Activated CD4-positive, alpha-beta T cell treated with anti-CD3 and anti-CD28 coated beads, Interleukin-2, Interleukin-4, amounts not matched to agents 100 ng/mL and 50 ng/mL, durations not matched to agents 16 hours and 8 hours (primary cell): ENCODE measurements at places on chromosomes 5 and 9.
A peak's percentile ranks its signal among the peaks of the same experiment; 100 is the strongest.

- DNase-seq: no peak
Observed at GRCh38 chr9:35962126-35962906, 4.4 kb upstream of the OR2S2 start.

DNA sequence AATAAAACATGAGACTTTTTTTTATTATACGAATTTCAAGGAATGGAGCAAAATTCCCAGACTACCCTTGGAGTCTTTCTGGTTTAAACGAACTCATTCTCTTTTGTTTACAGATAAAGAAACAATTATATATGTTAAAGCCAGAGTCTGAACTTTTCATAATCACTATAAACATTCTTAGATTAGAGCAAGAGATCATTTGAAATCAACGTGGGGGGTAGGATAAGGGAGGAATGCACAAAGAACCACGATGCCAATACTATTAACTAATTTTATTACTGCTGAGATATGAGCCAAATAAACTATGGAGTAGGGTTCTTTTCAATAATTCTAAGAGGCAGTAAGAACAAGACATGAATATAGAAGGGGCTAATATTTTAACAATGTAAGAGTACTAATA is 148.0 kb upstream of the FREM1 start:
- DNase-seq: no peak

DNA sequence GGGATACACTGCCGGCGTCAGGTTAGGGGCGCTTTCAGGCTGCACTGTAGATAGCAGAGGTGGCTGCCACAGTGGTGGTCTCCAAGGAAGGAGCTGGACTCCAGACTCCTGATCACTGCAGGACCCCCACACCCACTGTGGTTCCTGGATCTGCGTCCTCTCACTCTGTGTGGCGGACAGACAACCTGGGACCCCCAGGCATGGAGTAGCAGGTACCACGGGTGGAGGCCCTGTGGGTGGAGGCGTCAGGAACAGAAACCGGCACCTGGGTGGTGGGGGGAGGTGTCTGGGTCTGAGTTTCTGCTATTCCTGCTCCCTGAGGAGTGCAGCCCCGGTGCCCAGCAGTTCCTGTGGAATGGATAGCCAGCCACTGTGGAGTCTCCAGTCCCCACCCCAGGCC is 75.1 kb upstream of the PCAT7 start:
- no peak for DNase-seq

GRCh38 chr5:131394128-131394527 is 130.3 kb downstream of the CDC42SE2 start:
- peak; percentile 83 for DNase-seq

DNA sequence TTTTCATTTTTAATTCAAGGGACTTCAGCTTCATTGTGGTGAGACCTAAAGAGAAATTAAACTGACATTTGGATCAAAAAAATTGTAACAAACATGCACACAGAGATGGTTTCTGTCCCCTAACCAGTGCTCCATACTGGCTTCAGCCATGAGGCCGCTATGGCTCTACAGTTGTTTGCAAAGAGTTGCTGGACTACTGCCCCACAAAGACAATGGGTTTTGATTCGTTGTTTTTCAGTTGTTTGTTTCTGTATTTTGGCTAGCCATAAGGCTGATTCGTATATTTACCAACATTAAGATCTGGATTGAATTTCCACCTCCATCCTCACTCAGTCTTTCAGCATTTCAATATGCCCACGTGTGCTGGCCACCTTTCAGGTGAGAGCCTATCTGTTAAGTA is 163.7 kb upstream of the KIF2A start:
- DNase-seq: no peak

- DNase-seq: no peak
Observed at GRCh38 chr5:159052401-159053011, 47.2 kb downstream of the EBF1 start.

DNA sequence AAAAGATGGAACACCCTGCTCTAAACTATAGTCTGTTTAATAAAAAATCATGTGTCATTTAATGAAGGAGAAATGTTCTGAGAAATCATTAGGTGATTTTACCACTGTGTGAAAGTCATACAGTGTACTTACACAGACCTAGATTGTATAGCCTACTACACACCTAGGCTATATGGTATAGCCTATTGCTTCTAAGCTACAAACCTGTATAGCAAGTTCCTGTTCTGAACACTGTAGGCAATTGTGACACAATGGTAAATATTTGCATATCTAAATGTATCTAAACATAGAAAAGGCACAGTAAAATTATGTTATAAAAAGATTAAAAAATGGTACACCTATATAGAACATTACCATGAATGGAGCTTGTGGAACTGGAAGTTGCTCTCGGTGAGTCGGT is 40.6 kb downstream of the EFNA5 start:
- DNase-seq: no peak

GRCh38 chr9:125966959-125967711 is 220.0 kb downstream of the PBX3 start:
- peak; percentile 28 for DNase-seq

DNA sequence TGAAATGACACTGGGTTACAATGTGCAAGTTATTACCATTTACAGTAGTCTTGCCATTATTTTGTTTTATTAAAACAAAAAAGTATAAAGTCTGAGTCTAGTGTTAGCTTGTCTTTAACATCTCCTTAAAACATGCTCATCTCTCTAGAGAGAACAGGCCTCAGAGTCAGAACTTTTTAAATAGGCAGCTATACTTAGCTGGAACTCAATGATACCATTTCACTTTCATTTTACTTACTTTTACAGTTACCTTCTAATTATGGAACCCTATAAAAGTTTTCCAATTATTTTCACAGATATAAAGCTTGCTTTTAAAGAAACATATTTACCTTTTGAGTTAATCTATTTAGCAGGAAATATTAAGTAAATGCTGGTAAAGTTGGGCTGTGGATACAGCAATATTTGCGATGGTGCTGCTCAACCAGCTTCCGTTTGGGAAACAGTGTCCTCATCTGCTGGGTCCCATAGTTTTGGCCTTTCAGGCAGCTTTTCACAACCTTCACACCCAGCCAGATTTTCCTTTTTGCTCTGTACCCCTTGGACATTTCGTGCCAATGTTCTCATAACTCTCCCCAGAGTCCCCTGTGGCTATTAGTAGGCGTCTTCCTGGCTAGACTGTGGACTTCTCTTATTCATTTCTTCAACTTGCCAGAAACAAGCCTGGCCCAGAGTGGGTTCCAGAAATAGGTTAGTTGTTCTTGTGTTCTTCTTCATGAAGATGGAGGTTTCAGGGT is 36.3 kb upstream of the UBTD2 start:
- DNase-seq: no peak

GRCh38 chr5:179792612-179793467 is 946 bp upstream of the LTC4S start:
- DNase-seq: no peak

GRCh38 chr9:21402386-21403251 is 6.3 kb upstream of the IFNA8 start:
- no peak for DNase-seq

GRCh38 chr9:113461285-113461684 is 2.2 kb upstream of the RGS3 start:
- DNase-seq: no peak

GRCh38 chr9:20649381-20649780 is 27.1 kb upstream of the MLLT3 start:
- DNase-seq: no peak

- no peak for DNase-seq
Observed at GRCh38 chr9:79224672-79225433, 346.9 kb upstream of the TLE4 start.

DNA sequence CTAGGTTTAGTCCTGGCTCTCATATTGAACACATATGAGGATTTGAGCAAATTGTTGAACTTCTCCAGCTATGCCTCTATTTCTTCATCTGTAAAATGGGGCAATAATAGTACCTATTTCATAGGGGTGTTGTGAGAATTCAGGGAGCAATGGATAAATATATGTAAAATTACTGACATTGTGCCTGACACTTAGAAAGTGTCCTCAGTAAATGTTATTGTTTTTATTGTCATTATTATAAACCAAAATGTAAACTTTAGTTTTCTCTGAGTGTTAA is 101.7 kb downstream of the ANGPTL2 start:
- no peak for DNase-seq

DNA sequence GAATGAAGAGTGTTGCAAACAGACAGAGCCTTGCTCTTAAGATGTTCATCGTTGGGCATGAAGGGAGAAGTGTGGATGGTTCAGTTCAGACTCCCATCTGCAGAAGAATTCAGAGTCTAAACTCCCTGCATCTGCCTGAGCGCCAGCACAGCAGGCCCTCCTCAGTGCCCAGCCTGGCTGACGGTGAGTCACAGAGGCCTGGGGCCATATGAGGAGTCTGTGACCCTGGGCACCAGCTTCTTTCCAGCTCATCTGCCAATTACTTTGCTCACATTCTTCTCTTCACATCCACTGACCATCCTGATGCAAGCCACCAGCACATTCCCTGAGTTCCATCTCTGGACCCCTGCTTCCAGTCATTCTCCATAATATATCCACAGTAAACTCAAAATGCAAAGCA is 401.1 kb upstream of the TRPC7 start:
- no peak for DNase-seq

GRCh38 chr9:137761793-137762192 is 115.8 kb upstream of the CACNA1B start:
- DNase-seq: no peak

DNA sequence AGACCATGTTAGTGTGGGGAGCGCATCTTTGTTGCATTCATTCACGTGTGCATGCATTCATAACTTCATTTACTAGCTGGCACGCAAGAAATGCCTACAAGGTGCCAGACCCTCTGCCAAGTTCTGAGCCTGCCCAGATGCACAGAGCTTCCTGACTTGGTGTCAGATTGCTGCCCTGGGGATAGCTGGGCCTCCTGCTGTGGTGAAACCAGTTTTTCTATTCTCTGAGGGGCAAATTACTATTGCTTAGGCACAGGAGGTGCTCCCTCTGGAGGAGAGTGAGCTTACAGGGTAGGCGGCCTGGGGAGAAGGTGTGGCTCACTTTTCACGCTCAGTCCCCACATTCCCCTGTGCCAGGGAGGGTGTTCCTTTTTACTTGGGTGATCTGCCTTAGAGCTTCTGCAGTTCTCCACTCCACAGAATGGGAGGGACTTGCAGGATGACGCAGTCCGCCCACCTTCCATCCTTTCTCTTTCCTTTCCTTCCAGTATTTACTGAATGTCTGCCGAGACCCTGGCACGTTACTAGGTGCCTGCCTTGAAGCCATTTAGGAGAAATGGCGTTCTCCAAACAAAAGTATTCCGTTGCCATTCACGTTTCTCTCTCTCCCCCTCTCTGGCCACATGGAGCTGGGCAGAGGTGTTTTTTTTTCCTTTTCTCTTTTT is 27.9 kb upstream of the CTNNA1 start:
- no peak for DNase-seq

DNA sequence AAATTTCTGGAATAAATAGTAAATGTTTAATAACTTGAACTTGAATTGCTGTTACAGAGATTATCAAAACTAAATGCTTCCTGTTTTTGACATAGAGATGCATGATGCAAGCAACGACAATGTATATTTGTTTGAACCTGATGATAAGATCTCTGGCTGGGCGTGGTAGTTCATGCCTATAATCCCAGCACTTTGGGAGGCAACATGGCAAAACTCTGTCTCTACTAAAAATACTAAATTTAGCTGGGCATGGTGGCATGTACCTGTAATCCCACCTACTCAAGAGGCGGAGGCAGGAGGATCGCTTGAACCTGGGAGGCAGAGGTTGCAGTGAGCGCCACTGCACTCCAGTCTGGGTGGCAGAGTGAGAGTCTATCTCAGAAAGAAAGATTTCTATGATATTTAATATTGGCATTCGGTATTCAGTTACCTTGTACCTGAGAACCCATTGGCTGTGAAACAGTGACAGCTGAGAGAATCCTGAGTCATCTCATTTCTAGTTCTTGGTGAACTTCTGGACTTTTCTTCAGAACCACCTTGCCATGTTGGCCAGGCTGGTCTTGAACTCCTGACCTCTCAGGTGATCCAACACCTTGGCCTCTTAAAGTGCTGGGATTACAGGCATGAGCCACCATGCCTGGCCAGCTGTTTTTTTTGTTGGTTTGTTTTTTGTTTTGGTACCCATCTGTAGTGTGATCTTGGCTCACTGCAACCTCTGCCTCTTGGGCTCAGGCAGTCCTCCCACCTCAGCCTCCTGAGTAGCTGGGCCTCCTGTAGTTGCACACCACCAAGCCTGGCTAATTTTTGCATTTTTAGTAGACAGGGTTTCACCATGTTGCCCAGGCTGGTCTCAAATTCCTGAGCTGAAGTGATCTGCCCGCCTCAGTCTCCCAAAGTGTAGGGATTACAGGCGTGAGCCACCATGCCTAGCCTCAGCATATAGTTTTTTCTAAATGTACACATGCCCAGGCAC is 10.0 kb upstream of the FGF18 start:
- DNase-seq: no peak

- DNase-seq: no peak
Observed at GRCh38 chr5:127011961-127012644, 18.3 kb downstream of the MARCHF3 start.

DNA sequence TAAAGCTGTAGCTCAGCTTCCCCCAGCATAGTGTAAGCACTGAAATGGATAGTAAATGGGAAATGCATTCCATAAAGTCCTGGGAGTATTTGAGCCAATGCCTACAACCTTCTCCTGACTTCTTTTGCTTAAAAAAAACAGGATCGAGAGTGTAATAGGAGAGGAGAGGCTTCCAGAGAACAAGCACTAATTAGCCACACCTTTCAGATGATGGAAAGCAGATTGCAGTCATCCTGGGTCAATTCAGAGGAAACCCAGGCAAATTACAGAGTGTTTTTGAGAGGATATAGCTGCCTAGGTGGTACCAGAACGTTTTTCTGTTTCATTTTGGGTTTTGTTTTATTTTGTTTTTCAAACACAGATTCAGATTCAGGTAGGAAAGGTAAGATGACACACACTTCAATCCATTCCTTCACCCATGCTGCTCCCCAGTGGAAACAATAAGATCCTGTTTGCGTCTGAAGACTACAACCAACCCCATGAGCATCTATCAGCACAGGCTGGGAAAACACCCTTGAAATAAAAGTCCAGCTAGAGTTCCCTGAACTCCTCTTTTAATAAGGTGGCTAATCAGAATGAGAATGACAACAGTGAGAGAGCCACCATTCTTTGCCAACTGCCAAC is 95.6 kb downstream of the RFK start:
- no peak for DNase-seq

- no peak for DNase-seq
Observed at GRCh38 chr5:133232911-133233310, 181.1 kb downstream of the HSPA4 start.
